NCI-H2029 (cell line): ENCODE measurements at places on chromosomes 12 and 14.
A peak's percentile ranks its signal among the peaks of the same experiment; 100 is the strongest.

DNA sequence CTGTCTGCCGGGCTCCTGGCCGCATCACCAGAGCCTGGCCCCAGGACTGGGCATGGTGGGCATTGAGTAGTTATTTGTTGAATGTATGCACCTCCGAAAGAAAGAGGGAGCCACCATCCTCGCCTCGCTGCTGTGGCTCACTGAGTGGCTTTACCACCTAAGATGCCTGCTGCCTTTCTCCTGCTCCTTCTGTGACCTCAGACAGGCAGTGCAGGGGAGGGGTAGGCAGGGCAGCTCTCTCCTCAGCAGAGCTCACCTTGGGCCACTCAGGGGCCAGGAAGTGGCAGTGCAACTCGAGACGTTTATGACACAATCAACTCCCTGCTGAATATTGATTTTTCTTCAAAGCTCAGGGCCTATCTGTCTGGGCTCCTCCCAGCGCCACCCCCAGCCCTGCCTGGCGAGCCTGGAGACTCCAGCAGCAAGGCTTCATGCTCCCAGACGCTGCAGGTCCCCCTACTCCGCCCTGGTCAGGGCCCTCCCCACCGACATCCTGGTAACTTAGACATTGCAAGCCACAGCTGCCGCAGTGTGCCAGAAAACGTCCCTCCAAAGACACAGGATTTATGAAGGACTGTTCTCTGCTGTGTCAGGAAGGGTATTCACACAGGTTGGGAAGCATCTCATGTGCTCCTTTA lies 84.3 kb upstream of the DIO3 start:
- peak; percentile 67 for DNase-seq

DNA sequence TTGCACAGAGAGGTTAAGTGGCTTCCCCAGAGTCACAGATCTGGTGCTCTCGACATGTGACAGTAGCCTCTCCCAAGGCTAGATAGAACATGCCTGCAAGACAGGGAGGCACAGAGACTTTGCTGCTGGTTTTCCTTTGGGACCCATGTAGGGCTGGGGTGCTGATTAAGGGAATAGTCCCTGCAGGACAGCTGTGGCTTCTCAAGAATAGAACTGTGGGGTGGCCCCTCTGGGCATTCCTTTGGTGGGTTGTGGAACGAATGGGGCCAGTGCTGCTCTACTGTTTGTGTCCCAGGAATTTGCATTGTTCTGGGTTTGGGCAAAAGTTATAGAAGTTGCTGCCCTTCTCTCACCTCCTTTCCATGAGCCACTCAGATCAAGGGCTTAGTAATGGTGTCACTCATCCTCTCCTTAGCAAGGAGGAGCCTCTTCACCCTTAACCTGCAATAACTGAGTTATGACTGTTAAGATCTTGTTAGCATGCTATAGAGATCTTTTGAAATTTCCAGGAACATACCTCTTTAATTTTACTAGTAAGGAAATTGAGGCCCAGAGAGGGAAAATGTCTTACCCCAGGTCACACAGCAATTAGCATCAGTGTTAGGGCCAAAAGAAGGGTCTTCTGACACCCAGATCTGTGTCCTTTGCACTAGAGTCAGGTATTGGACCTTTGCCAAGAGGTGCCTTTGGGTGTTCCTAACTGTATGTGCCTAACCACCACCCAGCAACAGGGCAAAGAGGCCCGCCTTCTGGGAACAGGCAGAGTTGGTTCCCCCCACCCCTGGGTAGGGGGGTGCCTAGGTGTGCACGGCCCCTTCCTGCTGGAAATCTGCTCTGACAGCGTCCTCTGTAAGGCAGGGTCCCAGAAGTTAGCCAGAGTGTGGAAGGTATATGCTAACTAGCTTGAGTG lies 31.4 kb downstream of the CD9 start:
- DNase-seq, result no peak

GRCh38 chr12:52600941-52601481 lies at the start of gene KRT72:
KRT72 (minus strand) TSS chr12:52601463; CDS start chr12:52601452, 11 bp downstream.
- no peak for DNase-seq

DNA sequence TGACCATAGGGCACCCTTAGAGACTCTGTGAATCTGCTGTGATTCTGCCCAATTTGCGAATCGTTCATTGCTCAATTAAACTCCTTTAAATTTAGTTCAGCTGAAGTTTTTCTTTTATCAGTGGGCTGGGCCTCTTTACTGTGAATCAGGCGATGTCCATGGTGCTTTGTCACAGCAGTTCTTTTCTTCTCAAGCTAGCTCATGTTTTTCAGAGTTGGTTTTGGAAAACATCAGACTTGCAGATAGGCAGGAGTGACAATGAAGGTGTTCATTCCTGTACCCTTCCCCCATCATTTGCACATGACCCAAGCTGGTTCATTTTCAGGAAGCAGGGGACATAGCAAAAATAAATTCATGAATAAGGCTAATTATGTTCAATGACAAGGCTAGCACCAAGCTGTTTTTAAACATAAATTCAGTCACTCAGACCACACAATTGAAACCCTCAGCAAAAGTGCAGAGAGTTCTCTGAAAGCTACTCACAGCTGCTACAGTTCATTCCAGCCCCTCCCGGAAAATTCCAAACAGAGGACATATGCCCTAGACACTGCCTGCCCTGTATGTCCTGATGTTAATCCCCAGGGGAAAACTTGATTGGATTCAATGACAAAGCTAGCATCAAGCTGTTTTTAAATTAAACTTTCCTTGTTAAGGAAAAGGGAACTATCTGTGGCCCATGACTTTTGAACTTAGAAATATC lies 383.3 kb downstream of the C12orf75 start:
- no peak for DNase-seq

DNA sequence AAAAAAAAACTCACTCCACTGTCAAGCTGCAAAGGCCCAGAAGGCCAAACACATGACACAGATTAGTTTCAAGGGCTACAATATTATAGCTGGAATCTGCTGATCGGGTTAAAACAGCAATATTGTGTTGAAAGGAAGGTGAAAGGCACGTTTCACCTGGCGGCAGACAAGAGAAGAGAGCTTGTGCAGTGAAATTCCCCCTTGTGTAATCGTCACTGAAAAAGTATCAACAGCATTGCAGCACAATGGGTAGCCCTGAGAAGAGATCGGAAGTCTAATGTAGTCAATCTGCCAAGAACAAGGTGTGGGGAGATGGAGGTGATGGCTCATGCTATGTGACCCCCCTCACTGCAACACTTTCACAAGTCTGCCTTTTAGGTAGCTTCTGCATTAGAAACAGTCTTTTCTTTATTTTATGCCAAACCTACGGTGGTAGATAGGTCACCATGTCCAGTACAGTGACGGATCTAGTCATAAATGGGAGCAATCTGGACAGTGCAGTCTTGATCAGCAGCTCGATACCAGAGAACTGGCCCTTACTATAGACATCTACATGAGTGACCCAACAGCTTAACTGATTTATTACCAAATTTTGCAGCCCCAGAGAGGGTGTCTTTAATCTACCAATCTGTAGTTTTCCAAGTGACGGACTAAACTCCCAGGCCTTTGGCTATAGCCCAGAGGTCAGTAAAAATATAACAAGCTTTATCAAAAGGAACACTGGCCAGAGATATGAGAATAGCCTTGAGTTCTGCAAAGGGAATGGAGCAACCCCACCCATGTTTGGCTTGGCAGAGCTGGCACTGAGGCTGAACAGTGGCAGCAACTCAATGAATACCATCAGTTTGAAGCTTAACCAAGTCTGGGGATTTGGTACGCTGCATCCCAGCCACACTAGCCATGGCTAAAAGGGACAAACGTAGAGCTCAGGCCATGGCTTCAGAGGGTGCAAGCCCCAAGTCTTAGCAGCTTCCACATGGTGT lies 35.4 kb downstream of the SPTSSA start:
- DNase-seq, result no peak

DNA sequence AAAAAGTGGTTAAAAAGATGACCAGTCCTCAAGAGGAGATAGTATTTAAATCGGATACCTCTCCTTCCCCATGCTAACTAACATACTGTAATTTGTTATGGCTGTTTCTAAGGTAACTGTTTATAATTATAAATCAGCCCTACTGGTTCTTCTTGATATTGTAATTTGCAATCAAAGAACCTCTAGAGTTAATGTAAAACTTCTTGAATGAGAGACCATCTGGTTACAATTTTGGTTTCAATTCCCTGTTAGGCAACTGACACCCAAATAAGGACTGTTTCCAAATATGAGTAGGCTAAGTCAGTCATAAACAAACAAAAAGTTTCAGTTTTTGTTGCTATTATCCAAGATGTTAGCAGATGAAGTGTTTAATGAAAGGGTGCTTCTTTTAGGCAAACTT lies 120.2 kb upstream of the DNM1L start:
- DNase-seq, result no peak

- no peak for DNase-seq
Observed at GRCh38 chr12:107788690-107789458, 14.4 kb downstream of the ASCL4 start.

- no peak for DNase-seq
Observed at GRCh38 chr12:107845980-107846659, 71.6 kb downstream of the ASCL4 start.

DNA sequence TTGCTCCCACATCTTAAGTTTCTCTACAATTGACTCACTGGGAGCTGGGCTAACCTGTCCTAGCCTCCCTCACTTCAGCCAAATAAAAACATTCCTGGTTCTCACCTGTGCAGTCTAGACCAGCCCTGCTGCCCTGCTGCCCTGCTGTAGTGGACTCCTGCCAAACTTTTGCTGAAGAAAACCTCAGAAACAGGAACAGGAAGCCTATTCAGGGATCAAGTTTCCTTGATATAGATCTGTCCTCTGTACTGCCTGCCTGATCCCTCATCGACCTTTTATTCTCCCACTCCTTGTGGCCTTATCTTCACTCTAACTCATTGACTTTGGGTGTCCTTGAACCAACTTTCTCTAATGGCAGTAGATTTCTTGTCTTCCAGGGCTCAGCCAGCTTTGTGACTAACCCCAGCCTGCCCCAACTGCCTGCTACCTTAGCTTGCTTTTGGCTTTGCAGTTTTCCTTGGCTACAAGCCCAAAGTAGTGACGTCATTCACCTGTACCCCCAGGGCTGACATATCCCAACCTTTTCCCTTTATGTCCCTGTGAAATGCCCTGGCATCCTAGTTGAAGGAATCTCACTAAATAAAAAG lies 234.8 kb downstream of the DUSP6 start:
- DNase-seq, result peak; percentile 80

GRCh38 chr12:75439930-75440329 lies 40.6 kb upstream of the GLIPR1 start:
- no peak for DNase-seq

DNA sequence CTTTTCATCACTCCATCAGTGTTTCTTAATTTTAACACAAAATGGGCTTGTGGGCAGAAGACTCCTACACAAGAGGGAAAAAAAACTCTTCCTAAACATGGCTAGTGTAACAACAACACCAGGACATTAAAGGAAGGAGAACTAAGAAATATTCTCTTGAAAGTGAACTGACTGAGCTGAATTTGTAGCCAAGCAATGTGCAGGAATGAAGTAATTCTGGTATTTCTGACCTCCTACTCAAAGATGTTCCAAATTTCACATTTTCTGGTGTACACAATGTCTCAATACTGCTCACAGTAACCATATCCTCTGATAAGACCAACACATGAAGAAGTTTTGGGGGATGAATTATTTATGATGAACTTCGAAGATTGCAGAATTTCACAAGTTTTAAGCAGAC lies 357.3 kb downstream of the DUSP6 start:
- DNase-seq, result no peak

- DNase-seq, result no peak
Observed at GRCh38 chr12:125687820-125688219, 622.6 kb downstream of the AACS start.

DNA sequence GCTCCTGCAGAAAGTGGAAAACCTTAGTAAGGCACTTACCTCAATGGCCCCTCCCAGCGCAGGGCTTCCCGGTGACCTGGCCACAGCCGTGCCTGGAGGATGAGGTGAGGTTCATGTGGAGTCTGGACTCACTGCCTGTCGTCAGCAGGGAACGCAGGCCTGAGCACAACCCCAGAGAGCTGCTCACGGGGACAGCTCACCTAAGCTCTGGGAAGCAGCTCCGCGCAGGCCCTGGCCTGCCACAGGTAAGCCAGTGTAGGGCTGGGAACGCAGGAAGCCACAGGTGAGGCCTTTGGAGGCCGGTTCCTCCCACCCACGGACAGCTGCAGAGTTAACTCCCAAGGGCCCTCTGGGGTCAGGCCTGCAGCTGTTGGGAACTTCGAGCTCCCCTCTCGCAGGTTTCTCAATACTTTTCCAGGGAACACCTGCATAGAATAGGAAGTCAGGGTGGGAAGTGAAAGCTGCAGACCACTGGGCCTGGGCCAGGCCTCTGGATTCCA lies 32.7 kb downstream of the ANAPC7 start:
- no peak for DNase-seq

GRCh38 chr14:38389681-38390080 lies 133.8 kb upstream of the CLEC14A start:
- DNase-seq, result peak; percentile 17

GRCh38 chr12:21718944-21719650 lies 55.4 kb downstream of the KCNJ8 start:
- no peak for DNase-seq

- no peak for DNase-seq
Observed at GRCh38 chr12:42762395-42762925, 172.9 kb upstream of the PRICKLE1 start.

DNA sequence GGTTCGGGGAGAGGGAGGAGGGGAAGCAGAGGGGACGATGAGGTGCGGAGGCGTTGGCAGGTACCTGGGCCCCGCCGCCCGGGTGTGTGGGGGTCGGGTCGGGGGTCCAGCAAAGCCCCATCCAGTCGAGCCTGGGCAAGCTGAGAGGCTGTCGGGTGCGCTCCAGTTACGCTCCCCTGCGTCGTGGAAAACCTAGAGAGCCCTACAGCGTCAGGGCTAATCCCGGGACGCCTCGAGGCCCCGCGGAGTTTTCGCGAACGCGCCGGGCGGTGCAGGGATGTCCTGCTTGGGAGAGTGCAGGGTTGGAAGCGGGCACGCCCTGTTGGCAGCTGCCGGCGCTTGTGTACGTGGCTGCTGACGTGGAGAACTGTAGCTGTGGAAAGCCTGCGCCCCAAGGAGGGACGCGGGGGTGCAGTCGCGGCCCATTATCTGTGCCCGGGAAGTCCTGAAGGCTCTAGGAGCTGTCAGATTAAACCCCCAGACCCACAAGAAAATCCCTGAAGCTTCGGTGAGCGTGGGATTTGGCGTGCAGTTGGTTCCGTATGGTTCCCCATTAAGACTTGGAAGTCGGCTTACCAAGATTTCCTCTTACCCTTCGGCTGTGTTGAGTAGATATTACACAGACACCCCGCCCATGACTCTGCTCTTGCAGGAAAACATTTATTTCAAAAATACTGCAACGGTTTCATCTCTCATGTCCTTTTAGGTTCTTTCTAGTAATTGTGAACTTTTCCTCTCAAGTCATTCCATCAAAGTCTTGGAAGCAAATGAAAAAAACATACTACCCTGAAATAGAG lies 11.3 kb upstream of the SLC38A2 start:
- DNase-seq, result peak; percentile 32

GRCh38 chr12:112685321-112685720 lies 106.2 kb upstream of the RPH3A start:
- DNase-seq, result no peak
